Progenitor cell of endocrine pancreas (in vitro differentiated cells): ENCODE measurements at places on chromosomes 2 and 18. TPM values are rescaled to one million over a fixed set of nuclear protein-coding genes. Genes with fewer than 3 reads are reported as not detected.

ASXL3 gene
- total RNA-seq: 18.0 and 23.0 TPM in 2 replicates

IGFBP5 gene
- 73.9 and 75.3 TPM in 2 replicates for total RNA-seq

ASTL gene
- 0.29 TPM in 1 of 2 replicates, not detected in the other for total RNA-seq

MARCHF7 gene
- 102 and 113 TPM in 2 replicates for total RNA-seq

ERMN gene
- 0.22 TPM in 1 of 2 replicates, not detected in the other for total RNA-seq

SLC38A11 gene
- total RNA-seq: 16.6 and 20.1 TPM in 2 replicates

GREB1L gene
- total RNA-seq: 8.6 and 11.0 TPM in 2 replicates

MC5R gene
- total RNA-seq: not detected in 2 replicates

FBXO41 gene
- total RNA-seq: 7.1 and 7.4 TPM in 2 replicates

EFHD1 gene
- 2.7 and 4.3 TPM in 2 replicates for total RNA-seq

DNA sequence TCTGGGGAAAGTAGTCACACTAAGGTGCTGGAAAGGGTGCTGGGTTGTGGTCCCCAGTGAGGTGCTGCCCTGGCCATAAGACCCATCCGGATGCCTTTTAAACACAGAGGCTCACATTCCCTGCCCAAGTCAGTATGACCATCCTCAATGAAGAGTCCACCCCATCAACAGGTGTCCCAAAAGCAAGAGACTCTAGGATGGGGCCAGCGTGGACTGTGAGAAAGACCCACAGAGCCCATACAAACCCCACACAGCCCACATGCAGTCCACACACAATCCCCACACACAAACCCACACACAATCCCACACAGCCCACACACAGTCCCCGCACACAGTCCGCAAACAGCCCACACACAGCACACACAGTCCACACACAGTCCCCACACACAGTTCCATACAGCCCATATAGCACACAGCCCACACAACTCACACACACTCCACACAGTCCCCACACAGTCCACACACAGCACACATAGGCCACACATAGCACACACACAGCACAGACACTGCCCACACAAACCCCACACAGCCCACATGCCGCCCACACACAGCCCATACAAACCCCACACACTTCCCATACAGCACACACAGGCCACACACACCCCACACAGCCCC, 241.4 kb upstream of the SALL3 start:
- no peak overlapping the region for H3K4me3 ChIP-seq
- peaks cover 11% of the 10 kb centered on the region for H3K4me1 ChIP-seq
- no peak overlapping the region for H3K27ac ChIP-seq
- H3K27me3 ChIP-seq: peaks cover 39% of the 10 kb centered on the region

GRCh38 chr2:70505613-70506391, 47.8 kb downstream of the TGFA start:
- H3K4me3 ChIP-seq: no peak overlapping the region
- H3K4me1 ChIP-seq: peaks cover 7% of the 10 kb centered on the region

- peaks cover 4% of the 10 kb centered on the region for H3K36me3 ChIP-seq
- peaks cover 29% of the 10 kb centered on the region for H3K4me1 ChIP-seq
- H3K27ac ChIP-seq: no peak overlapping the region
- no peak overlapping the region for H3K4me3 ChIP-seq
Measured at GRCh38 chr2:219128396-219128795, 32.2 kb downstream of the NHEJ1 start.

GRCh38 chr2:61172671-61173070, 10.7 kb downstream of the C2orf74 start:
- no peak for DNase-seq
- H3K4me1 ChIP-seq: peaks cover 6% of the 10 kb centered on the region
- no peak overlapping the region for H3K4me3 ChIP-seq
- peaks cover 1% of the 10 kb centered on the region for H3K36me3 ChIP-seq

GRCh38 chr2:146623771-146624170, 1221.1 kb upstream of the ACVR2A start:
- H3K27ac ChIP-seq: no peak overlapping the region
- peaks cover 2% of the 10 kb centered on the region for H3K4me1 ChIP-seq
- DNase-seq: no peak
- no peak overlapping the region for H3K4me3 ChIP-seq
- H3K27me3 ChIP-seq: no peaks in the 10 kb centered on the region

DNA sequence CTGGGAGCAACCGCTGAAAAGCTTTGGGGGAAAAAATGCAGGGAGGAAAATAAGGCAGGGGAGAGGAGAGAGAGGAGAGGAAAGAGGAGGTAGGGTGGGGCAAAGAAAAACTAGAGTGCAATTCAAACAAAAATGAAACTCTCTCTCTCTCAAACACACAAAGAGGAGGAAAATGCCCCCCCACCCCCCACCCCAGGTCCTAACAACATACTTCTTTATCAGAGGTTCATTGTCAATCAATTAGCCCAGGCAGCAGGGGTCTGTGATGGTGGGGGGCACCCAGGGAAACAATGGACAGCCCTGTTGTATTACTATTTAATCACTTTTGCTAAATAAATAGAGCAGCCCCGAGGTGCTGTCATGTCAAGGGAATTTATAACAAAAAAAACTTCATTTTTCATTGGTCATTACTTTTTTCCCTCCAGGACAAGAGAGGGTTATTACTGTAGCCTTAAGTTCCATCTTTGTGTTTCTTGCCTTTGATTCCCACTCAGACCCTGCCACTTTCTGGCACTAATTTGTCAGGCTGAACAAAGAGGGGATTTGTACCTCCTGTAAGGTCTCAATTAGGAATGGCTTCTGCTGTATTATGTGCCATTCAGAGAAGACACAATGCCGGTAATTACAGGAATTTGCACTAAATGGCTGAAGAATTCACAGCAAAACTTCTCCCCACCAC, 55.0 kb downstream of the PLEKHM3 start:
- peaks cover 68% of the 10 kb centered on the region for H3K4me1 ChIP-seq
- no peak for DNase-seq
- H3K27ac ChIP-seq: peak overlapping the region; percentile 95

DNA sequence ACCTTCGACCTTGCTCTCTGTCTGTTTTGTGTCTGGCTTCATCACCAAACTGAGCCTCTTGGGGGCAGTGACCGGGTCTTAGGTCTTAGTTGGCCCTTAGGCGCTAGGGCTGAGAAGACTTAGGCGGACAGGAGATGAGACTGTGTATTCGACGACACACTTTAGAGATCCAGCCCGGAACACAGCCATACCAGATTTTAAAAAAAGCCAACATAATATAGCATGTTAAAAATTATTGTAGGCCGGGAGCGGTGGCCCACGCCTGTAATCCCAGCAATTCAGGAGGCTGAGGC, 9.5 kb upstream of the PROC start:
- peaks cover 14% of the 10 kb centered on the region for H3K4me1 ChIP-seq
- peak overlapping the region; percentile 68 for H3K4me3 ChIP-seq
- DNase-seq: no peak
- peak overlapping the region; percentile 90 for H3K27ac ChIP-seq
- peaks cover 13% of the 10 kb centered on the region for H3K27me3 ChIP-seq
- no peaks in the 10 kb centered on the region for H3K36me3 ChIP-seq

DNA sequence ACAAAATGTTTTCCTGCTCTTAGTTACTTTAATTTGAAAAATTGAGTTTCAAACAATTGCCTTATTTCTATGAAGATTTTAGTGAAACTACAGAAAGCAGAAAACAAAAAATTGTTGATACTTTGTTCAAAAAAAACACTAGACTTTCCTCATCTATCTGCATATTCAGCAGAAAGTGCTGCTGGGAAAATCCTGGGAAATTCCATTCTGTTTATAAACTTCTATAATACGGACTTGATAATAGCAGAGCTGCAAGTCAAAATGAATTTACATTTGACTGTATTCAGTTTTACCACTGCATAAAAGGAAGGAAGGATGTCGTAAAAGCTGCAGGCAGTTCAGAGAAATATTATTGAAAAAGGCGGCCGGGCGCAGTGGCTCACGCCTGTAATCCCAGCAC, 24.9 kb upstream of the ERICH2 start:
- peaks cover 3% of the 10 kb centered on the region for H3K27me3 ChIP-seq
- no peak overlapping the region for H3K27ac ChIP-seq
- H3K4me3 ChIP-seq: no peak overlapping the region
- peaks cover 2% of the 10 kb centered on the region for H3K4me1 ChIP-seq
- no peaks in the 10 kb centered on the region for H3K36me3 ChIP-seq
- no peak for DNase-seq

DNA sequence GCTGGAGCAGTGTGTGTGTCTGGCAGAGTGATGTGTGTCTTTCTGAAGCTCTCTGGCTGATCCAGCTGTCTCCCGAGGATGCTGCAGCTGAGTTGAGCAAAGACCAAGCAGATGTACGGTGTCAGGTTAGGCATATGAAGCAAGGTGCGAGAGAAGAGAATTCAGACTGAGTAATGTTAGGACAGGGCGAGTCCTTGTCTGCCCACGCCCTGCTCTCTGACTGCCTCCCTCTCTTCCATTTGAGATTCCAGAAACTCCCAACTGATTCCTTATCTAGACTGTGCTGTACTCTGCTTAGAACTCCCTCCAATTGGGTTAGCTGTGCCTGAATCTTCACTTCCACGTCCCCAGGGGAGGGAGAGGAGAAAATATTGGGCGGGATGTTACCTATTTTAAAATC, 25.7 kb upstream of the LPIN1 start:
- no peak for DNase-seq
- H3K4me1 ChIP-seq: peaks cover 2% of the 10 kb centered on the region
- no peaks in the 10 kb centered on the region for H3K36me3 ChIP-seq
- peaks cover 43% of the 10 kb centered on the region for H3K27me3 ChIP-seq
- H3K27ac ChIP-seq: no peak overlapping the region

DNA sequence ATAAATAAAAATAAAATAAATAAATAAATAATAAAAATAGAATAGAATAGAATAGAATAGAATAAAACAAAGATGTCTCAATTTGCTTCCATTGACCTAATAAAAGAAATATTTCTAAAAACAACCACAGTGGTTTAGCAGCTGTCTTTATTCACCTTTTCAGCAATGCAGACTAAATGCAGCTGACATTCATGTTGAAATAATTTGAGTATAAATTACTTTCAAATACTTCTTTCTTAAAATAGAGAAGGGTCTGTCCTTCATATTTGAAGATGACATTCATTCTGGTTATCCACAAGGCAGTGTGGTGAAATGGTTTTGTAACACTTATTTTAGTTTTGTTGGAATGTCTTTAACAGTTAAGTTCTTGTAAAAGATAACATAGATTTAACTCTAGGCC, 469.4 kb downstream of the IRS1 start:
- no peak overlapping the region for H3K4me3 ChIP-seq
- H3K27ac ChIP-seq: no peak overlapping the region
- H3K27me3 ChIP-seq: no peaks in the 10 kb centered on the region
- DNase-seq: no peak

DNA sequence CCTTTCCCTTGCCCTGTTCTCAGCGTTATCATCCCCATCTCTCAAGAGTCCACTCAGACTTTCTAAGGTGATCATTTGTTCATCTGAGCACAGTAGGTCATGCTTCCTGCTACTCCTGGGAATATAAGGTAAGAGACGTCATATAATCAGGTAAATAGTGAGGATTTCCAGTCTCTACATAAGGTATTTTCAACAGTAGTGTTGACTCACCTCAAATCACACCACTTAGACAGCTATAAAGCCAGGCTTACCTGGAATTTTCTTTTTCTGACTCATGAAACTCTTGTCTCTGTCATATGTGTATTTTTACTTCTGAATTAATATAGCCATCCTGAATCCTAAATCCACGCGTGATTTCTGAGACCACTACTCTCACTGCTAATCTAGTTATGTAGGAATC, 443.2 kb downstream of the ARHGAP15 start:
- peaks cover 8% of the 10 kb centered on the region for H3K27me3 ChIP-seq
- H3K4me3 ChIP-seq: no peak overlapping the region
- no peaks in the 10 kb centered on the region for H3K4me1 ChIP-seq
- DNase-seq: no peak

DNA sequence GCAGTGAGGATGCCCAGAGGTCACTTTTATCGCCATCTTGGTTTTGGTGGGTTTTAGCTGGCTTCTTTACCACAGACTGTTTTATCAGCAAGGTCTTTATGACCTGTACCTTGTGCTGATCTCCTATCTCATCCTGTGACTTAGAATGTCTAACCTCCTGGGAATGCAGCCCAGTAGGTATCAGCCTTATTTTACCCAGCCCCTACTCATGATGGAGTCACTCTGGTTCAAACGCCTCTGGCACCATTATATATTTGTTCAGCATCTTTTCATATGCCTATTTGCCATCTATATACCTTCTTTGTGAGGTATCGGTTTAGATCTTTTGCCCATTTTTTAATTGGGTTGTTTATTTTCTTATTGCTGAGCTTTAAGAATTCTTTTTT, 7.2 kb upstream of the CCNT2 start:
- H3K27ac ChIP-seq: no peak overlapping the region
- H3K4me3 ChIP-seq: no peak overlapping the region
- H3K4me1 ChIP-seq: no peaks in the 10 kb centered on the region
- no peaks in the 10 kb centered on the region for H3K27me3 ChIP-seq
- no peak for DNase-seq

DNA sequence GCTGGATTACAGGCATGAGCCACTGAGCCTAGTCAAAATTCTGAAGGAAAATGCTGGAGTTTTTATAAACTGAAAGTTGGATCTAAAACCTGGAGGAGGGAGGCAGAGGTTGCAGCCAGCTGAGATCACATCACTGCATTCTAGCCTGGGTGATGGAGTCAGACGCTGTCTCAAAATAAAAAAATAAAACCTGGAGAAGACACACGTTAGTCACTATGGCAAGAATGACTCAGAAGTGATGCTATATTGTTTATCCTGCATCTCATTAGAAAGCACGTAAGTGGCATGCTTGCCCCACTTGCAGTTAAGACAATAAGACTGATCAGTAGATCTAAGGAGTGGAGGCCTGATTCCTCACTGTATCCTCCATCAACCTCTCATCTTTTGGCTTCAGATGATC, 106.6 kb upstream of the STON1 start:
- H3K36me3 ChIP-seq: no peaks in the 10 kb centered on the region
- H3K4me1 ChIP-seq: peaks cover 9% of the 10 kb centered on the region
- no peak overlapping the region for H3K27ac ChIP-seq
- H3K4me3 ChIP-seq: no peak overlapping the region
- H3K27me3 ChIP-seq: peaks cover 8% of the 10 kb centered on the region

DNA sequence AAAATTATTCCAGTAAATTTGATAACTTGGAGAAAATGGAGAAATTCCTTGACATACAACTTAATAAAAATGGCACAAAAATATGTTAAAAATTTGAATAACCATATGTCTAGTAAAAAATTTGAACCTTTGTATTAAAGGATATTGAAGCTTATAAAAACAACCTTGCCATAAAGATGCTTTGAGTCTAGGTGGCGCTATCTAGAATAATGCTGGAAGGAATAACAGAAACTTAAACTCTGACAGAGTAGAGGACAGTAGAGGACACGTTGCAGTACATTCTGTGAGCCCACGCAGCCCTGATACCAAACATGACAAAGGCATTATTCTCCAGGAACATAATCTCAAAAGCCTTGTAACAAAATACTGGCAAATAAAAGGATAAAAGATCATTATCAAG, 44.7 kb upstream of the ALKAL2 start:
- H3K27me3 ChIP-seq: no peaks in the 10 kb centered on the region
- no peaks in the 10 kb centered on the region for H3K4me1 ChIP-seq

DNA sequence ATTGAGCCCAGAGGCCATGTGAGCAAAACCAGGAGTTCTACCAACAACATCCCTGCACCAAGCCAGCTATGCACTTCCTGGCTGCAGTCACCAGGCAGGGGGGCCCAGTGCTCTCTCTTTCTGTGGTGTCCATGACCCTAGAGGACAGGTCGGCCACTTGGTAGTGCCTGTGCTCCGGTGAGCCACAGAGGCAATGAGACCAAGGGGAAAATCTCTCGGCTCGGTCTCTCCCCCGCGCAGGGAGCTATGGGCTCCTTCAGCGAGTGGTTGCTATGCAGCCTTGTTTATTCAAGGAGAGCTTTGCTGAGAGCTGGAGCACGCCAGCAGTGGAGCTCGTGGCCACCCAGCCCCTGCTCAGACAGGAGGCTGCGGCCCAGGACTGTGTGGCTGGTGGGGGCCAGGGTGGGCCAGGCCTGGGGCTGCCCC, at the start of gene TOGARAM2:
Gene TOGARAM2, plus strand, starts transcription at position 283 of the 426 bp plus-strand sequence. CDS start 13,537 bp downstream, outside the sequence.
- no peaks in the 10 kb centered on the region for H3K36me3 ChIP-seq
- H3K27ac ChIP-seq: no peak within 1 kb of the TSS
- no peak for DNase-seq
- H3K27me3 ChIP-seq: peaks cover 8% of the 10 kb centered on the region
- peaks cover 2% of the 10 kb centered on the region for H3K4me1 ChIP-seq
